ENCODE measurements at places on chromosomes 2 and 18.
A peak's percentile ranks its signal among the peaks of the same experiment; 100 is the strongest.

DNA sequence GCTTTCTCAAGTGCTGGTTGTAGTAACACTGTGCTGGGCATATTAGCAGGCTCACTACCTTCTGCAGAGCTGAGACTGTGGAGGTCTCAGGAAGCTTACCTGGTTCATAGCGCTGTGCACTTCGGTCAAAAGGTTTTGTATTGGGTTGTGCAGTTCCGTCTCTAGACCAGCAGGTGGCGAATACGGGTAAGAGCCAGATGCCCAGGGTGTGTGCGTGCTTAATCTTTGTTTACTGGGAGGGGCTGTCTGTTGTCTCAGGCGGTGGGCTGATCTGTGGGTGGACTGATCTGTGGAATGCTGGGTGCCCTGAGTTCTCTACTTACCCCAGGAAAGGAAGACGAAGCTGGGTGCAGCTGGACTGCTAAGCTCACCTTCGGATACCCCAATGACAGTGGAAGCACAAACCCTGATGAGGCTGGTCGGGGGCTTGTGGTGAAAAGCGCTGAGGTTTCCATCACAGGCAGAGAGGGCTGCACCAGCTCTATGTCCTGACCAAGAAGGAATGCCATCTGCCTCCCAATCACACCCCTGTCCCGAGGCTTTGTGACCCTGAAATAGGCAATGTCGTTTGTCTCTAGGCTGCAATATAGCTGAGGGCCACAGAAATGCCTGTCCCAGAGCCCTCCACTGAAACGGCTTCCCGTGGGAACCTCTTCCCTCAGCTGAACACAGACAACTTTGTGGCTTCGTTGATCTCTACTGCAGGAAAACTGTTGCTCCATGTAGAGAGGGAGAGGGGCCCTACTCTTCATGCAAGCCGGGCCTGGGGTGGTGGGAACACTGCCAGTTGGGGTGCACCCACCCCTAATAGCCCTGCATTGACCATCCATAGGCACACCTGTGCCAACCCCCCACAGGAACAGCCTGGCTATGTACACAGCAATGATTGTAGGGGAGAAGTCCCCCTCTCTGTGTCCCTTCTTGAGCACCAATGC, 45.9 kb upstream of the FAM117B start:
- peak; percentile 78 for DNase-seq

DNA sequence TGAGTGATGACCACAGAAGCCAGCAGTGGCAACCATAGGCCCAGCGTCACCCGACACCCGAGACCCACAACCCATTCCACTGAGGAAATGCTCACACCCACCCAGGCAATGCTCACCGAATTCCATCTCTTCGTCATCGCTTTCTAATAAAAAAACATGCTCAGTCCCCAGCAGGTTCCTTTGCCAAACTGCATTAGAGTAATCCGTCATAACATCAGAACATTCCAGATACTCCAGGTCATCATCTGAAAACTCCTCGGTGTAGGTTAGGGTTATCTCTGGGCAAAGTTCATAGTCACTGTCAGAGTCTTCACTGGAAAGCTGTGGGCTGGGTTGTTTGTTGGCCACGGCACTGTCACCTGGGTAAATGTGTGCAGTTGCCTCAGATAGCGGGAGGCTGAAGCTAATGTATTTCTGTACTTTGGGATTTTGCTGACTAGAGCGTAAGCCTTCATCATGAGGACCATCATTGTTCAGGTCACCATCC, 49.3 kb downstream of the ALPK2 start:
- peak; percentile 84 for DNase-seq

- no peak for DNase-seq
Measured at GRCh38 chr18:58813561-58814225, 51.0 kb upstream of the ZNF532 start.

GRCh38 chr2:705971-706511, 28.8 kb upstream of the TMEM18 start:
- DNase-seq: no peak

DNA sequence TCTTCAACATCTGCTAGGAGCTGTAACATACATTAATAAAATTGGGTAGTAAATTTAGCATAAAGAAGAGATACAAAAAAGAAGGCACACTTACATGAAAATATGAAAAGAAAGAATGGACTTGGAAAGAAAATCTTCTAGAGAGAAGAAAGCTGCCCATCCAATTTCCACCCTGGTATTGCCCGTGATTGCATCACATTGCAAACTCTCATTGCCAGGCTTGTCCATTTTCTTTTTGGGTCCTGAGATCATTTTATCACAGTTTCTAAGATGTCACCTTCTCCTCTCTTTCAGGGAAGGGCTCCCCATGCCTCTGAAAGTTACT, 321.5 kb downstream of the RND3 start:
- DNase-seq: no peak

GRCh38 chr2:127201452-127201851, 18.6 kb downstream of the CYP27C1 start:
- no peak for DNase-seq

DNA sequence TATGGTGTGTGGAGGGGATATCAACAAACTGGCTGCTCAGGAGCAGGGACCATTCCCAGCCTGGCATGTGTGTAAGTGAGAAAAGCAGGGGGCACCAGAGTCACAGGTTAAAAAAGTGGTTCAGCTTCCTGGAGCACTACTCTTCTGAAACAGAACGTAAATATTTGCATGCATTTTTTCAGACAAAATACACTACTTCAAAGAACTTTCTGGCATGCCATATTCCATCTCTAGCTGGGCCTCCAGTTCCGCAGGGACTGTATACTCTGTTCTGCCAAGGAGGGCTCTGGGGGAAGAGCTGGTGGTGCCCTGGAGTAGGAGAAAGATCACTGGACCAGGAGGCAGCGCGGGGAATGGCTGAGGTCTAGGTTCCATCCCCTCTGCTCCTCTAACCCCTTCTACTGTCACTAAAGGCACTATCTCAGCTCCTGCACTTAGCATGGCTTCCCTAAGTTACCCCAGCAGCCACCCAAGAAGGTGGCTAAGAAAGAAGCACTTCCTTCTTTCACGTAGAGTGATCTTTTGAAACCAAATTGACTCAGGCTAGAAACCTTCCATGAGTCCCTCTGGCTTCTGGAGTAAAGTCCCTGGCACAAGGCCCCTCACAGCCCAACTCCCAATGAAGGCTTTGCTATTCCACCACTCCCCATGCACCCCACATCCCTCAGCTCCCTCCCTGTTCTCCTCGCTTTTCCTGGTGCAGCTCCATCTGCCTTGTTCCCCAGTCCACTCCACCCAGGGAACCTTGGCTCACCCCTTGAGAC, 57.6 kb upstream of the CABLES1 start:
- no peak for DNase-seq

DNA sequence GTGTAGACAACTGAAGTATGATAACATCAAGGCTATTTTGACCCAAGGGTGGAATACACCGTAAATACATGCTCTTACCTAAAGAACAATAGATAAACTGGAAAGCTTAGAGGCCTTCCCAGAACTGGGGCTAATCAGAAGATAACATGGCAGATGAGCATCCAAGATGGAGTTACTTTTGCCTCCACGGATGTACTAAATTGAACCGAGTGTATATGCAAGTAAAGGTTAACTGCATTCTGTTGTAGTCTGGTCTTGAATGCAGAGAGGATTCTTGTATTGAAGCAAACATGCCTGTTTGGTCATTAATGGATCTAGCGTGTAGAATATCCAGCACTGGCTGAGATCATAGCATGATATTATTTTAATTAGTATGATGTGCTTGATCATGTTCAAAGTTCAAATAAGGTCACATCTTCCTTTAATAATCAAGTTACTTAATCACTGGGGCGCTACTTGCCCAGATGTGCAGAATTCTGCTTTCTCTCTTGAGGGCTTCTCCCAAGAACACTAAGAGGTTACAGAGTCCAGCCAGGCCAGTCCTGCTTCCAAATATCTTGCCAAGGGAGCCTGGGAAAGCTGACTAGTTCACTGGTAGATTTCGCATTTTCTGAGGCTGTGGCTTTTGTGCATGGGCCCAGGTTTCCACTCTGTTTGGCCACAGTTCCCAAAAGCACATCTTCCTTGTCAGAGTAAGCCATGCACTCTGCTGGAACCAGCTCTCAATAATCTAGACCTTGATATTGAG, 37.5 kb upstream of the ACSL3 start:
- DNase-seq: no peak

DNA sequence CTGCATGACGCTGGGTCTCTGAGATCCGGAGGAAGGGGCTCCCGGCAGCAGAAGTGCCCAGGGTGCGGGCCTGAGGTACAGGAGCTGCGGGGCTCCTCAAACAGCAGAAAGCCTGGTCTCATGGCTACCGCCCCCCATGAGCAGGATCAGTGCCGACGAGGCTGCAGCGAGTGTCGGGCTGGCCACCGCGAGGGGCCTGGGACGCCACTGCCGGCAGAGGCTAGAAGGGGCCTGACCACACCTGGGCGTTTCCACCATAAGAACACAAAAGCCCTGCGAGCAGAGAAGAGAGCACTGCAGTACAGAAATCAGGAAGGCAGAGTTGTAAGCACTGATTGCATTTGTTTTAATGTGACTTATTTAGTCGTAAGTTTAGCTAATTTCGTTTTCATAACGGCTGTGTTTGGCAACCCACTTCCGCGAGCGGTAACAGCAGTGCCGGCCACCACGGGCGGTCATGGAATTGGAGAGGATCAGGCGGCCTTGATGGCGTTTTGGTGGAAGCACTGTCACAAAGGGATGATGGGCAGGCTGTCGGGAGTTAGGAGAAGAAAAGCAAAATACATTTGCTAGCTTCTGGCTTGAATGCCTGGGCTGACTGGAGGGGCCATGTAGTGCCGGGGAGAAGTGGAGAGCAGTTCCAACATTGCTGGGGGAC, 117.4 kb downstream of the HDAC4 start:
- no peak for DNase-seq

DNA sequence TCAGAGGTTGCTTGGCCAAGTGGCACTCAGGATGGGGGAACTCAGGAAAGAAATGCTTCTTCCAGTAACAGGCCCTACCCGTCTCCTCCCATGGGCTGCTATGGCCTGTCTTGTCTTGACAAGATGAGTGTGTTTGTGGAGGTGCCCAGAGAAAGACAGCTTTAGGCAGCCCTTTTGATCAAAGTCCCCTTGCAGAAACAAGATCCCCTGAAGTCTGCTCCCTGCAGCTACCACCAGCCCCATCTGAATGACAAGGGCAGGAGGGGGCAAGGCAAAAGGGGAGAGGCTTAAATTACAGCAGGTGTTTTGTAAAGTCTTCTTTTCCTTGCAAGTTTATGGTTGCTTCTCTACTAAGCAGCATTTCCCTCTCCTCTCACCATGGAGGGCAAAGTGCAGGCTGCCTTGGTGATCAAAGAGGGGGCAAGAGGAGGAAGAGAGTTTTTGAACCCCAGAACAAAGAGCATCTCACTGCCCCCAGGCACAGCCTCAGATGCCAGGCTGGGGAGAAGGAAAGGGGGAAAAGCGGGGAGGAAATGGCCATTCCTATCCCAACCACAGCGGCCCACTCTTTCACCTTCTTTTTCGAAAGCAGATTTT, 6.7 kb downstream of the EVA1A start:
- DNase-seq: no peak

DNA sequence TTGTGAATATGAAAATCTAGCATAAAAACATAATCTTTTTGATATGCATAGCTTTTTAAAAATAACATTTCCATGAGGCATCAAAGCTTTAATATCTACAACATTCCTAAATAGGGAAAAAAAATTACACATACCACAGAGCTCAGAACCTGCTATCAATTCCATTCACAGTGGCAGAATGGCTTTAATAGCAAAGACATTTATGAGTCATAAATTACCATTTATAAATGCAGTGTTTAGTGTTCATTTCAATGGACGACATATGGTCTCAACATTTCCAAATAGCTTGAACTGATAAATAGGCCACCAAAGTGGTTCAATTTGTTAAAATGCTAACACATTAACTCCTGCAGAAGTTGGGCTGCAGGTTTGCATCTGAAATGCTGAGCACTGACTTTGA, 600.6 kb upstream of the SETBP1 start:
- peak; percentile 6 for DNase-seq

- DNase-seq: no peak
Measured at GRCh38 chr2:120715353-120715752, 20.3 kb upstream of the GLI2 start.

- peak; percentile 45 for DNase-seq
Measured at GRCh38 chr2:61471905-61472805, 1.3 kb upstream of the USP34 start.

DNA sequence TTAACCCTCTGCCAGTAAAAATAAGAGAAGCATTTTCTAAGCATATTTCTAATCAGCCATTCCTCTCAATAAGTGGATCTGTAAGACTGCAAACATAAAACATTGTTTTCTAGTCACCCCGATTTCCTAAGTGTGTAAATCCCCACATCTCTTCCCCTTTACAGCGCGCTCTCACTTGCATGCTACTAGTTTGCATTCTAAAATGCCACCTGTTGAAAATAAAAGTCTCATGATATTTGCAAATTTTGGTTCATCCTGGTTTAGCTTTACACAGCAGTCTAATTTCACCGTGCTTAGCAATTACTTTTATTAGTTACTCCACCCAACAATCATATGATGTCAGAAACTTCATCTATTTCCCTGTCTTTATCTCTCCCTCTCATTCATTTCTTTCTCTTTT, 1230.7 kb upstream of the ZEB2 start:
- DNase-seq: no peak

- DNase-seq: no peak
Measured at GRCh38 chr2:28513097-28513496, 17.2 kb downstream of the PLB1 start.

DNA sequence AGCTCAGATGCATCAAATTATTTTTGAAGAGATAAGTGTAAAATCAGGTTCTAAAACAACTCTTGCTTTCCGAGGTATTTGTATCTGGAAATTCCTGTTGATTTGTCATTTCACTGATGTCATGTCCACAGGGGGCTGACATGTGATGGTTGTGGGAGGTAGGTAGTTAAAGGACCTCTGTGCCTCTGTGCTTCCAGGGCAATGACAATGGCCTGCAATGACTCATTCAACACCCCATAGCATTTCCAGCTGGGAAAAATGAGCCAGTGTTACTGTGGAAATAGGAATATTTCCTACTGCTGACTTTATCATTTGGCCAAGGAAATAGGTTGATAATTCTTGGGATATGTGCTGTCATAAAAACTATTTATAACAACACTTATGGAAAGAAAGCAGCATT, 86.2 kb upstream of the CCDC195 start:
- DNase-seq: peak; percentile 24

GRCh38 chr2:215615803-215616174, 179.9 kb upstream of the FN1 start:
- no peak for DNase-seq

DNA sequence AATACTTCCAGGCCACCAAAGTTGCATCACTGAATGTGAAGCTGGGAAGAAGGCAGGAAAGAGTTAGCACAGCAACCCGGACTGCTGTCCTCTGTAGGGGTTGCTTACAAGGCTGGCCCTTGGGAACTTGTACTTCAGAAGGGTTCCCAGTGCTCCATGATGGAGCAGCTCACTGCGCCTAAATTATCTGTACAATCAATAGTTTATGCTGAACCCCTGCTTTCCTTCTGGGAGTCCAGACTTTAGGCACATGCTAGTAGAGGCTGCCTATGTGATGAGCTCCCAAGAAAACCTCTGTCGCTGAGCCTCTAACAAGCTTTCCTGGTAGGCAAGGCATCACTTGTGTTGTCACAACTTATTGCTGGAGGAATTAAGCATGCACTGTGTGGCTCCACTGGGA, 34.3 kb downstream of the XDH start:
- no peak for DNase-seq

DNA sequence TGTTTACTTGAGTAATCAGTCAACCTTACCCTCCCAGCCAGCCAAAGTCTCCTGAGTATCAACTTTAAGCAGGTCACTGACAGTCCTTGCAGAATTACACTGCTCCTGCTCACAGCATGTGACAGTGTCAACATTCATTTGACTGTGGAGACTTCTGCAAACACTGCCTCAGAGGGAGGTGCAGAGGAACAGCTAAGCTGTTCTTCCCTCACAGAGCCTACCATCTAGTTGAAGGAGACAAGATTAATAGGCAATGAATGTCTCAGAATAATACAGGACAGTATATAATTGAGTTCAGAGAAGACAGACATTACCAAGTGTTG, 11.9 kb downstream of the SLC14A2 start:
- no peak for DNase-seq

Measured in choroid plexus epithelial cell (primary cell).